Naive B cell (primary cell): ENCODE measurements at places on chromosomes 4 and X.

GRCh38 chrX:154819771-154820341 lies 14.6 kb upstream of the MPP1 start:
- no peak overlapping the region for H3K27ac ChIP-seq
- DNase-seq: peak; percentile 48
- H3K27me3 ChIP-seq: no peaks in the 10 kb centered on the region

DNA sequence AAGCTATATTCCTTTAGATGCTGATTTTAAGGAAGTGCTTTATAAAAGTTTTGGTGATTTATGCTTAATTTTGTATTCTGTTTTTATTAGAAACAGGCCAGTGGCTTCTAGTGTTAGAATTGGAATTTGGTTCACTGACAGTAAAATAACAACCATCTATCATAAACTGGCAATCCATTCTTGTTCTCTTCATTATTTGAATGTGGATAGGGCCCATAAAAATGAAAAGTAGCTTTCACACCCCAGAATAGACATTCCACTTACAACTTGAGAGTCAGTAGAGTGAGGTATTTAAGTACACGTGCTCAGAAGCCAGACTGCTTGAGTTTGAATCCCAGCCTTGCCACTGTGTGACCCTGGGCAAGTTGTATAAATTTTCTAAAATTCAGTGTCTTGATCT lies 232.4 kb upstream of the CTSO start:
- H3K27me3 ChIP-seq: no peaks in the 10 kb centered on the region
- H3K4me1 ChIP-seq: no peaks in the 10 kb centered on the region
- no peak overlapping the region for H3K27ac ChIP-seq
- no peaks in the 10 kb centered on the region for H3K36me3 ChIP-seq

DNA sequence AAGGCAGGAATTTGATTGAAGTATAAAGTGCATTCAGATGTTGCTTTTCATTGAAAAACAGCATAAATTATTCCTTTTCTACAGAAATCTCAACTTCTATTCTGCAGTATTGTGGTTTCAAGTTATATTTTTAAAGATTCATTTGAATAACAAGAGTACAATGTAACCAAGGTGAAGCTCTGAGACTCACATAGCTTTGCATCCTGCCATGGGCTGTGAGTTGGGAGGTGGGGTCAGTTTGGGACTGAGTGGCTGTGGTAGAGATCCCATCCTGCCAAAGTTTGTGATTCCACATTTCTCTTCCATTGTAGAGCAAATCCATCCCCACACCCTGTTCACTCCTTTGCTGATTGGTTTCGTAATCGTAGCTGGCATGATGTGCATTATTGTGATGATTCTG lies 69.2 kb downstream of the KIT start:
- peak overlapping the region; percentile 82 for H3K27ac ChIP-seq
- peaks cover 4% of the 10 kb centered on the region for H3K36me3 ChIP-seq
- peaks cover 22% of the 10 kb centered on the region for H3K4me1 ChIP-seq
- DNase-seq: no peak
- H3K4me3 ChIP-seq: no peak overlapping the region

DNA sequence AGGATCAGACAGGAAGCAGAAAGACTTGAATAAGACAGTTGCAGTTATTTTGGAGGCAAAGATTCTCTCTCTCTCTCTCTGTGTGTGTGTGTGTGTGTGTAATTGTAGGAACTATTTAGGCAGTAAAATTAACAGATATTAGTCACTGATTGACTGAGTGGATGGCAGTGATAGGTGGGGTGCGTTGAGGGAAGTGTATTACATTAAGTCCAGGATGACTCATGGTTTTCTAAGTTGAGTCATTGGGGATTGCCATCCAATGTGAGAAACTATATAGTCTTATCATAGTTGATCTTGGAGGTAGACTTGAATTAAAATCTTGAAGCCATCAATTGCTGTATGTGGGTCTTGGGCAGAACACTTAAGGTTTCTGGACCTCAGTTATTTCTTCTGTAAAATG lies 75.4 kb downstream of the AR start:
- no peak overlapping the region for H3K4me3 ChIP-seq
- no peak for DNase-seq
- H3K27ac ChIP-seq: no peak overlapping the region
- H3K27me3 ChIP-seq: no peaks in the 10 kb centered on the region
- H3K4me1 ChIP-seq: no peaks in the 10 kb centered on the region

- H3K4me1 ChIP-seq: no peaks in the 10 kb centered on the region
- no peaks in the 10 kb centered on the region for H3K36me3 ChIP-seq
- H3K27ac ChIP-seq: no peak overlapping the region
- no peak for DNase-seq
- no peak overlapping the region for H3K4me3 ChIP-seq
- peaks cover 22% of the 10 kb centered on the region for H3K27me3 ChIP-seq
Measured at GRCh38 chr4:7442574-7443162, 7.9 kb upstream of the PSAPL1 start.

DNA sequence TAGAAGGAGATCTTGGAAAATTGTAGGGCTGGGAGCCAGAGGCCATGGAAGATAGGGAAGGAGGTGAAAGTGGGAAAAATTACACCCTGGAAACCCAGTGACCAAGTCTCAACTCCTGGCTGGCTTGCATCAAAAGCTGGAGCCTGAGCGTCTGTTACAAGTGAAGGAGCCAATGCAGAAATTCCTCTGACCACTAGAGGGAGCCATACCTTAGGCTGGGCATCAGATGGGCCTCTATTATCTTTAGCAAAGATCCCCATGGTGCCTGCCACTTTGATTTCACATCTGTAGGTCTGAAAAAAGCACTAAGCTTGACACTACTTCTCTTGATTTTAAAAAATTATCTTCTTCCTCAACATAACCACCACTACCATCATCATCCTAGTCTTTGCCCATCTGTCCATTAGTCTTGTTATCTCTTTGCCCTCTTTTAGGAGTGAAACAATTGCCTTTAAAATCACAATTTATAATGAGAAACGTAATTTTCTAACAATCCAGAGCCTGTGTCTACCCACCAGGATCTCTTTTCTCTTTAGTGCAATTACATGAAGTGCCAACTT lies 62.9 kb downstream of the ANAPC4 start:
- H3K4me1 ChIP-seq: no peaks in the 10 kb centered on the region
- DNase-seq: peak; percentile 36
- H3K27me3 ChIP-seq: peaks cover 15% of the 10 kb centered on the region
- H3K27ac ChIP-seq: no peak overlapping the region
- peaks cover 8% of the 10 kb centered on the region for H3K36me3 ChIP-seq
- no peak overlapping the region for H3K4me3 ChIP-seq

GRCh38 chr4:146639506-146639932 lies 826 bp downstream of the POU4F2 start:
- peaks cover 18% of the 10 kb centered on the region for H3K4me1 ChIP-seq
- DNase-seq: no peak
- no peak overlapping the region for H3K27ac ChIP-seq
- H3K36me3 ChIP-seq: no peaks in the 10 kb centered on the region
- H3K27me3 ChIP-seq: peaks cover 57% of the 10 kb centered on the region
- peak overlapping the region; percentile 54 for H3K4me3 ChIP-seq

DNA sequence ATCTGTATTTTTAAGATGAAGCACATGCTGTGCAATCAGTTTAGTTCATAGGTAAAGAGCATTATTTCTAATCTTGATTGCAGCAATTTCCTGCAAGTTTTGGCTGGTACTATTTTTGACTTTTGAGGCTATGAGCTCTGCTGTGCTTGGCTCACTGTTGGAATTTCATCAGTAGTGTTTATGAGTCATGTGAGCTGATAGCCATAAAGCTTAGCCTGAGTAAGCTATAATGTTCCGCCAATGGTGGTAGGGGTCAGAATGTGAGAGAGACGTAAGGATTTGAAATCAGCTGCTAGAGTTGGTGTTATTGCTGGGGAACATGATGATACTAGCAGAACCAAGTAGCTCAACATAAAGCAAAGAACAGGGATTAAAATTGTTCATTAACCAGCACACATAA lies 590.9 kb upstream of the GNPDA2 start:
- H3K27me3 ChIP-seq: no peaks in the 10 kb centered on the region
- no peak overlapping the region for H3K27ac ChIP-seq
- no peak for DNase-seq
- no peaks in the 10 kb centered on the region for H3K36me3 ChIP-seq

DNA sequence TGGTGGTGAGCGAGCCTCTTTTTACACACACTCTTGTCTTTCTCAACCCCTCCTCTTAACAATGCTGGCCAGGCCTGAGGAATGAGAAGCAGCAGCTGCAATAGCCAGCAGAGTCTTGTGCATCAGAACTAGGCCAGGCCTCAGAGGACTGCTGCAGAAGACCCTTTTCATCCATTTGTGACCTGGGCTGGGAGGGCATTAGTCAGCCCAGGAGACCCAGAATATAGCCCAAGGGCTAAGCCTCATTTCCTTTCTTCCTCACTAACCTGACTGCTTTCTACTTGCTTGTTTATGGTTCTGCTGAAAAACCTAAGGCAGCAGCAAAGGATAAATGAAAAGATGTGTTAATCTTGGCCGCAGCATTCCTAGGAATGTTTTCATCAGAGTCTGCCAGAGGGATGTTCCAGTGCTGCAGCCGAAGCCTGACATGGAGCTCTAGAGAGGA lies 254.7 kb upstream of the AR start:
- H3K27me3 ChIP-seq: no peaks in the 10 kb centered on the region
- no peaks in the 10 kb centered on the region for H3K4me1 ChIP-seq
- no peak for DNase-seq
- no peaks in the 10 kb centered on the region for H3K36me3 ChIP-seq

DNA sequence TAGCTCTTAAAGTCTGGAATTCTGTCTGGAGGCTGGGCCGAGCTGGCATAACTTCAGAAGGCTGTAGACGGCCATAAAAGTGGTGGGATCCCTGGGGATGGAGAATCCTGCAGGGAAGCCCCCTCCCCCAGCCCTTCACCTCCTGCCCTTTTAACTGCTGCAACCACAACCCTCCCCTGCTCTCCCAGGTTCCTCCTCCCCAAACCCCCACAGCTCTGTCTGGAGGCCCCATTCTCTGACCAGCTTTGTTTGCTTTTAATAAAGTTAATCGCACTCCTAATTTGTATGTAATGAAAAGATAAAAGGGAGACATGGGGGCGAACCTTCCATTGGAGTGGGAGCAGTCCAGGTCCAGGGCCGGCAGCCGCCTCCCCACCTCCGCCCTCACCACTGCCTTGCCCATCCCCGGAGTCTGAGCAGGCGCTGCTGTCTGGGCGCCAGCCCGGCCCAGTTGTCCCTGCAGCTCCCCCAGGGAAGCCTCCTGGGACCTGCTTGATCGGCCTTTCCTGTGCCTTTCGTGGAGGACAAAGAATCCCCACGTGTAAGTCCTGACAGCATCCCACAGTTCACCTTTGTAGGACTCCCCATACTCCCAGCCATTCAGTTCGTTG lies 84.3 kb downstream of the PJA1 start:
- DNase-seq: no peak
- peaks cover 5% of the 10 kb centered on the region for H3K27me3 ChIP-seq
- H3K4me3 ChIP-seq: no peak overlapping the region
- H3K36me3 ChIP-seq: no peaks in the 10 kb centered on the region
- H3K4me1 ChIP-seq: no peaks in the 10 kb centered on the region

- no peak for DNase-seq
- no peak overlapping the region for H3K27ac ChIP-seq
- H3K4me1 ChIP-seq: no peaks in the 10 kb centered on the region
- no peak overlapping the region for H3K4me3 ChIP-seq
Measured at GRCh38 chrX:16145656-16146055, 21.6 kb upstream of the MAGEB17 start.

DNA sequence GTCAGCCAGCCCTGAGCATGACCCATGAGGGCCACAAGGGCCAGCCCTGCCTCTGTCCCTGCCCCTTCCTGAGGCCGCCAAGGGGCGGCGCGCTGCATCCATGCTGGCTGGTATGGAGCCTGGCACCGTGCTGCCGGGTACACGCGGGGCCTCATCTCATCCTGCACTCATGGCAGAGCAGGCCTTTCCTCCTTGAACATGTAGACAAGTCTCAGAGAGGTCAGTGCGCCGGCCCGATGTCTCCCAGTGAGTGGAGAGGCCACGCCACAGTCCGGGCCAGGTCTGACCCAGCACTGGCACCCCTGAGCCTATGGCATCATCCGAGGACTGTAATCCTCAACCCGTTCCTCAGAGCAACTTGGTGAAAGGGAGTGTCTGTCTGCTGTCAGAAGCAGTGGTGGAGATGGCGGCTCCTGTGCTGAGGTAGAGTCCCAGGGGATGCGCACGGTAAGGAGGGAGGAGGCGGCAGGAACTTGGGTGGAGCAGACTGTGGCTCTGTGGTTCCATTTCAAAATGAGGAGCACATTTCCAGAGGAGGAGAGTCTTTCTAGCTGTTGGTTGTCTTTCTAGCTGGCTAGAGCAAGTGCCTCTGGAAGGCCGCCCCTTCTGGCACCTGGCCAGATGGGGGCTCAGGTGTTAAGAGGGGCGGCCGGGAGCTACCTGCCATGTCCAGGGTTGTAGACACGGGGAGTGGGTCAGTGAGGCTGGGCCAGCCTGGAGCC lies 32.8 kb downstream of the TRMT44 start:
- H3K4me3 ChIP-seq: no peak overlapping the region
- no peak overlapping the region for H3K27ac ChIP-seq
- no peak for DNase-seq
- H3K36me3 ChIP-seq: peaks cover 12% of the 10 kb centered on the region

GRCh38 chr4:87005369-87005689 lies 70.5 kb downstream of the AFF1 start:
- H3K4me3 ChIP-seq: peak overlapping the region; percentile 97
- H3K27ac ChIP-seq: peak overlapping the region; percentile 94
- H3K27me3 ChIP-seq: no peaks in the 10 kb centered on the region
- no peak for DNase-seq
- H3K36me3 ChIP-seq: no peaks in the 10 kb centered on the region

GRCh38 chr4:184275766-184276165 lies 58.1 kb upstream of the ENPP6 start:
- H3K27me3 ChIP-seq: no peaks in the 10 kb centered on the region
- H3K36me3 ChIP-seq: peaks cover 5% of the 10 kb centered on the region
- H3K27ac ChIP-seq: no peak overlapping the region
- H3K4me3 ChIP-seq: no peak overlapping the region
- peaks cover 6% of the 10 kb centered on the region for H3K4me1 ChIP-seq
- no peak for DNase-seq

DNA sequence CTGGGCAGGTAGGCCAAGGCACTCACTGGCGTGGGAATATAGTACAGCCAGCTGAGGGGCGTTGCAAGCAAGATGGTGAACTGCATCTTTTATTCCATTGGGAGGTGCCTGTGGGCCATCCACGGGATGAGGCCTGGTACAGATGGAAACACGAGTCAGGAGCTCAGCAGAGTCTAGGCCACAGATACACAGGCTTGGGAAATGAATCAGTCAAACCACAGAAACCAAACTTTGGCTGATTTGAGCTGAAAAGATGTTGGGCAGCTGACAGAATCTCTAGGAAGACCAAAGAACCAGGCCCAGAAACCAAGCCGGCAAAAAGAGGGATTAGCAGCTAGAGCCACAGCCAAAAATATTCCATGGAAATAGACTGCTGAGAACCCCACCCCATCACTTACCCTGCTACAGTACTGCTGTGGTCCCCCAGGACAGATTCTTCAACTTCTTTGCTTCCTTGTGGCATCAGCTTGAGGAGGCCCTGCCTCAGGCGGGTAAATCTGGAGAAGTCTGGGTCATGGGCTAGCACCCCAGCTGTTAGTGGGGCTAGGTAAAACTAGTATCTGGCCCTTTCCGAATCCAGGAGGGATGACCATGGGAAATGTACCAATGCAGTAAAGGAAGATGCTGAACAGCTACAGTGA lies 75.4 kb downstream of the TMEM131L start:
- H3K27me3 ChIP-seq: no peaks in the 10 kb centered on the region
- peaks cover 67% of the 10 kb centered on the region for H3K4me1 ChIP-seq
- peak overlapping the region; percentile 69 for H3K27ac ChIP-seq
- H3K36me3 ChIP-seq: peaks cover 13% of the 10 kb centered on the region

- DNase-seq: no peak
- H3K27me3 ChIP-seq: no peaks in the 10 kb centered on the region
- H3K36me3 ChIP-seq: no peaks in the 10 kb centered on the region
- H3K4me1 ChIP-seq: no peaks in the 10 kb centered on the region
- no peak overlapping the region for H3K27ac ChIP-seq
- no peak overlapping the region for H3K4me3 ChIP-seq
Measured at GRCh38 chr4:177986236-177986635, 544.0 kb upstream of the AGA start.
